T-helper 1 cell treated with Interleukin-12 subunit alpha and Interleukin-12 subunit beta and Interleukin-4 antibody, amounts not matched to agents 30 ng/mL and 1 ng/mL, for 36 hours (primary cell): ENCODE measurements at places on chromosomes 3 and 15. TPM values are rescaled to one million over a fixed set of nuclear protein-coding genes. Genes with fewer than 3 reads are reported as not detected.

DPPA2 gene
- total RNA-seq = not detected in 2 replicates

TOP2B gene
- total RNA-seq = 119 and 123 TPM in 2 replicates

CAV3 gene
- total RNA-seq = not detected in 2 replicates

IMPG2 gene
- 0.51 and 0.54 TPM in 2 replicates for total RNA-seq

SAXO2 gene
- total RNA-seq = 0.12 and 0.49 TPM in 2 replicates

MAP1A gene
- total RNA-seq = 14.6 and 15.0 TPM in 2 replicates

RTP1 gene
- not detected in 2 replicates for total RNA-seq

GOLGA8Q gene
- total RNA-seq = 7.2 and 8.0 TPM in 2 replicates

NLGN1 gene
- not detected in 2 replicates for total RNA-seq

LINGO1 gene
- total RNA-seq = not detected in 2 replicates

C3orf49 gene
- total RNA-seq = not detected in 2 replicates

NTRK3 gene
- 0.37 and 0.51 TPM in 2 replicates for total RNA-seq

PDCD7 gene
- total RNA-seq = 42.4 and 46.1 TPM in 2 replicates

LSAMP gene
- not detected in 2 replicates for total RNA-seq

C2CD4A gene
- total RNA-seq = not detected in 2 replicates

SCG5 gene
- total RNA-seq = 2.2 and 2.8 TPM in 2 replicates

HCLS1 gene
- total RNA-seq = 383 and 397 TPM in 2 replicates

VIPR1 gene
- total RNA-seq = 4.4 and 5.0 TPM in 2 replicates

ADAMTSL3 gene
- total RNA-seq = not detected in 2 replicates

PODXL2 gene
- total RNA-seq = 3.8 and 3.9 TPM in 2 replicates

ONECUT1 gene
- total RNA-seq = not detected in 2 replicates

HDGFL3 gene
- total RNA-seq = 82.3 and 87.0 TPM in 2 replicates

LIPH gene
- not detected in 2 replicates for total RNA-seq

EIF5A2 gene
- 8.3 and 10.5 TPM in 2 replicates for total RNA-seq

SLC12A1 gene
- not detected in 2 replicates for total RNA-seq

CFAP100 gene
- not detected in 2 replicates for total RNA-seq

CCR5 gene
- 54.3 and 60.8 TPM in 2 replicates for total RNA-seq

CHRM5 gene
- total RNA-seq = not detected in 2 replicates

WDR72 gene
- not detected in 2 replicates for total RNA-seq

POC1A gene
- 16.8 and 19.6 TPM in 2 replicates for total RNA-seq

SORD gene
- total RNA-seq = 6.7 and 6.8 TPM in 2 replicates

CASR gene
- not detected in 2 replicates for total RNA-seq

LRRC49 gene
- total RNA-seq = 0.29 TPM in 1 of 2 replicates, not detected in the other

KNSTRN gene
- total RNA-seq = 38.0 and 42.7 TPM in 2 replicates

ATP2B2 gene
- total RNA-seq = not detected in 2 replicates

TRPM7 gene
- 41.9 and 45.0 TPM in 2 replicates for total RNA-seq
